T-helper 9 cell (primary cell): ENCODE measurements at places on chromosomes 7 and 10.

DNA sequence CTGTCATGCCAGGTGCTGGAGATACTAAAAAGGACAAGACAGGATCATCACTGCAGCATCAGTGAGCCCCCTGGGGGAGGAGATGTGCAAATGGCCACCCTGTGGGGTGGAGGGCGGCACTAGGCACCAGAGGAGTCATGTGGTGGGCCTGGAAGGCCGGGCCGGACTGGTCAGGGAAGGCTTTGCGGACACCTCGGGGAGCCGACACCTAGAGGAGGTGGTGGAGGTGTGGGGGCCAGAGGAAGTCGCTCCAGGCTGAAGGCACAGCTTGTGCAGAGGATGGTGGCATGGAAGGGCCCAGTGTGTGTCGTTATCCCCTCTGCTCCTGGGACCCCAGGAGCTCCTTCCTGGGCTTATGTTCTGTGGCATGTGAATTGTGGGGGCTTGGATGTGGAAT is 437.7 kb downstream of the RPS24 start:
- no peak for DNase-seq

DNA sequence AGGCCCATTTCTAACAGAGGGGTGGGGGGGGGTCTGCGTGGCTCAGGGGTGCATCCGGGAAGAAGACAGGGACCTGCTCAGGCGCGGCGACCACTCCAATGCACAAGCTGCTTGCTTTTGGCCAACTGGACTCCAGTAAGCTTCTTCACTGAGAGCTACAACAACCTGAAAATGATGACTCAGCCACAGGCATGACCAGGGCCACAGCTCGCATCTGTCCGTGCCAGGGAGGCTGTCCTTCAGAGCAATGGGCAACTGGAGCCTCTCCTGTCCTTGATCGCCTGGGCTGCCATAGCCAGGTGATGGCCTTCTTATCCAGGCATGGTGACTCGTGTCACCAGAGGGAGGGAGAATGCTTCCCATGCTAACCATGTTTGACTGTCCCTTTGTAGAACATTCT is 81.6 kb upstream of the RNF32 start:
- DNase-seq, result no peak

DNA sequence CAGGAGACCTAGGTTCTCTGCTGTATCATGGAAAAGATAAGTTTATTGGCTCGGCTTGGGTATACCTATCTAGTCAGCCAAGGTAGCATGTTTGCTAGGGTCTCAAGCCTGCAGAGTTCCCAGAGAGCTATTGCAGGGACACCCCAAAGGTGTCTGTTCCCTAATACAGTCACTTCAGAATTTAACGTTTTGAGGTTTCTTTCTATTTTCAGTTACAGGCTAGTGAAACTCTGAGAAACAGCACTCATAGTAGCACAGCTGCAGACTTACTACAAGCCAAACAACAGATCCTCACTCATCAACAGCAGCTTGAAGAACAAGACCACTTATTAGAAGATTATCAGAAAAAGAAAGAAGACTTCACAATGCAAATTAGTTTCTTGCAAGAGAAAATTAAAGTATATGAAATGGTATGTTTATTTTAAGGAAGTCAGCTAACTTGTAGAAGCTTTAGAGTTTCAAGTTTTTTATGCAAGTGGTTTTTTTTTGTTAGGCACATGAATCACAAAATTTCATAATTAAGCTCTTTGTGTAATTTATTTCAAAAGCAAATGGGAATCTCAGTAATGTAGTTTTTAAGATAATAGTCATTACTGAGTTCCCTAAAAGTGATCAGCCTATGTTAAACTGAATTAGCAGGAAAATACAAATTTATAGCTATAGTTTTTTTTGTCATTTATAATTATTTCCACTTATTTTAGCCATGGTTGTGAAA is 54.9 kb downstream of the AKAP9 start:
- no peak for DNase-seq

GRCh38 chr10:1399431-1400100 is 337.8 kb downstream of the ADARB2 start:
- DNase-seq, result no peak

- DNase-seq, result no peak
Observed at GRCh38 chr10:48697821-48698764, 13.4 kb downstream of the WDFY4 start.

DNA sequence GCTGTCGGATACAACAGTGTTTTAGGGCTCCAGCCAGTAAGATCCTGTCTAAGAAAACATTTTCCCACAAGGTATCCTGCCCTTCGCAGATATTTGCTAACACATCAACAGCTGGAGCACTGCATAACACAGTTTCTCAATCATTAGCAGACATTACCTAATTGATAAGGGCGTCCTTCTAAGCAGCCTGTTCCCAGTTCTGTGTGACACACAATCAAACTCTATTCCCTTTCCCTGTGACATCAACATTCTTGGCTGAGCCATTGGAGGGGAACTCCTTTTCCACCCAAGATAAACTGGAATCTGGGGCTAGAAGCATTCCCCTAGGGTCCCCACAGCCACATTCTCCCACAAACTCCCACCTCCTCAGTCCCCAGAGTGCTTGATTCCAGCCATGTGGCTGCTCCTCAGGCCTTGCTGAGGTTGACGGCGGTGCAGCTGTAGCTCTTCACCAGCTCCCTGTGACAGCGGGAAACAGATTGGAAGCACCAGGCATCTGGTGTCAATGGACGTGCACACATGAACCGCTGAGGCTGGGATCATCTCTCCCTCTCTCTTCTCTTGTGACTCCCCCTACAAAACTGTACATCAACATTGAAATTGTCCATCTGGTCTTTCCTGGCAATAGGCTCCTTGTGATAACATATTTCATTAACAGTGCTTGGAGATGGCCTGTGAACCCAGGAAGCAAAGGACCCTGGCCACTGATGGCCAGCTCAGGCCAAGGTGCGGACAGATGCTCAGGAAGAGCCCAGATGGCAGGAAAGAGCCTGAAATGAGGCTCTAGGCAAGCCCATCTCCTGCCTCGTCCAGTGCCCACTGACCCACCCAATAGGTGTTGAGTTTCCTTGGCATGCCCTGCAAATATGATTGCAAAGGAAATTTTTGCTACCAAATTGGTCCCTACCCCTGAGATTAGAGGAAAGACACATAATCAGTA is 131.1 kb upstream of the TBX20 start:
- DNase-seq, result no peak

- no peak for DNase-seq
Observed at GRCh38 chr10:114487815-114488536, 83.7 kb upstream of the AFAP1L2 start.

DNA sequence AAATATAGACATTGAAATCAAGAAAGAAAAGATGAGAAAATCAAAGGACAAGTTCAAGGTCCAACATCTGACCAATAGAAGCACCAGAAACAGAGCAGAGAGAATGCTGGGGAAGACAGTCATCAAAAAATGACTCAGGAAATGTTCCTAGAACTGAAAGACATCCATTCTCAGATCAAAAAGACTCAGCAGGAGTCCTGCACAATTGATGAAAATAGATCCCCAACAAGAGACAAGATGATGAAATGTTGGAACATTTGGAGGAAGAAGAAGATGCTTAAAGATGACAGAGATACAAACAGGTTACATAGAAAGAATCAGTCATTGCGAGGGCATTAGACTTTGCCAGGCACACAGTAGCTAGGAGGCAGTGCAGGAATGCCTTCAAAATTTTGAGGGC is 30.0 kb upstream of the EIF5AL1 start:
- no peak for DNase-seq

GRCh38 chr10:122176232-122177213 is 94.6 kb upstream of the BTBD16 start:
- DNase-seq, result no peak
